ENCODE measurements at places on chromosomes 5 and 9.

DNA sequence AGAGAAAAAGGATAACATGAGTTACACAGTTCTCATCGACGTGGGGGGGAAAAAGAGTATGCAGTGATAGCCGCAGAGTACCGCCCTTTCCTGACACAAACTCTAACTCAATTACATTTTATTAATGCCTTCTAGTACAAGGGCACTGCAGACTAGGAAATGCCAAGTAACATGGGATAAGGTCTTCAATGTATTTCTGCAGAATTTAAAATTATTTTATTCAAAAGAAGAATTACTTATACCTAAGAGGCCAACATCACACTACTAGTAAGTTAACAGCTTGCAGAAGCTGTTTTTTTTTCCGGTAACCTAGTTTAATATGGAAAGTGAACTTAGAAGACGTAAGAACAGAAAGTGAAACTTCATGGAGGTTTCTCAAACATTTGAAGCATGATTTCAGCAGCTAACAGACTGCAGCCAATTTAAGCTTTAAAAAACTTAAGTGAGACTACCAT lies 3.9 kb downstream of the SETX start:
- no peak for DNase-seq

GRCh38 chr9:97703437-97704344 lies 6.6 kb upstream of the XPA start:
- no peak for DNase-seq

- DNase-seq, result no peak
Measured at GRCh38 chr9:34250721-34251120, 71.9 kb downstream of the UBAP1 start.

- DNase-seq, result peak; percentile 46
Measured at GRCh38 chr9:10045598-10045997, 567.2 kb downstream of the PTPRD start.

DNA sequence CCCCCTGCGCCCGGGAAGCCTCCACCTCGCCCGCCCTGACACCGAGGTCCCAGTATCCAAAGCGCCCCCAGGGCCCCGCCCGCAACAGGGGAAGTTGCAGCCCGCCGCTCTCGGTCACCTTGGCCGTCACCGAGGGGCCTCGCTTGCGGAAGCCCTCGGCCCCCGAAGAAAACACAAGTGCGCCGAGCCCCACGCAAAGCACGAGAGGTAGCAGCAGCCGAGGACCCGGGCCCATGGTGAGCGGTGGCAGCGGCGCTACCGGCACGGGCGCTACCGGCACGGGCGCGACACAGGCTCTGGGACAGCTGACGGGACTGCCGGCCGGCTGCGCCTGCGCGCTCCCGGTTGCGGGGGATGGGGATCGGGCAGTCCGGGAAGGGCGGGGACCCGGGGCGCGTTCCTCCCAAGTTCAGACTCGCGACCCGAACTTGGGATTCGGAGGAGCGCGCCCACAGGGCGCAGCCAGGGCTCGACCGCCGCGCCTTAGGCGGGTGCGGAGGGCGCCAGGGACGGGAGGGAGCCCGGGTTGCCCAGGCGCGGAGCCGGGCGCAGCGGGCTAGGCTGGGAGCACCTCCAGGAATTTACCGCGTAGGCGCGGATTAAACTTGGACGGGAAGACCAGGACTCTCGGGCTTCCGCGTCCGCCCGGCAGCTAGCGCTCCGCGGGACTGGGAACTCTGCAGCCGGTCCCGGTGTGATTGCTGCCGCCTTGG lies at the start of gene PPIC:
Gene PPIC (minus strand): TSS at position 335 of the 713 bp plus-strand sequence. CDS start 100 bp downstream, at position 235.
- peak; percentile 85 for DNase-seq

- no peak for DNase-seq
Measured at GRCh38 chr9:111001526-111001925, 36.7 kb downstream of the LPAR1 start.

GRCh38 chr9:83154087-83154736 lies 91.3 kb upstream of the RASEF start:
- DNase-seq, result no peak

DNA sequence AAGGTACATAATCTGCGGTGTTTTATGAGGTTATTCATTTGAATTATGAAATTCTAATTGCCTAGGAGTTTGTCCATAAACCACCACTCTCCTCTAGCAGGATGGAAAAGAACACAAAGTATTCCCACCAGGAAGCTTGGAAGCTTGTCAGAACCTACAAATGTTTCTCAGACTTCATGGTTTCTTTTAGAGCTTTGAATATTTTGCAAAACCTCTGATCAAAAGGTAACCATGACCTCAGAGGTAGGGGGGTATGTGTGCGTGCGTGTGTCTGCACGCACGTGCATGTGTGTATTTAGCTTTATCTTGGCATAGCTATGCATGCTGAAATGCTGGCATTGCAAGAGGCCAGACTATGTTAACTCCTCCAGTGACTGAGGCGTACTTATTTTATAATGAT lies 847.0 kb downstream of the TLE1 start:
- DNase-seq, result no peak

GRCh38 chr5:35813521-35813920 lies 43.2 kb upstream of the IL7R start:
- no peak for DNase-seq

DNA sequence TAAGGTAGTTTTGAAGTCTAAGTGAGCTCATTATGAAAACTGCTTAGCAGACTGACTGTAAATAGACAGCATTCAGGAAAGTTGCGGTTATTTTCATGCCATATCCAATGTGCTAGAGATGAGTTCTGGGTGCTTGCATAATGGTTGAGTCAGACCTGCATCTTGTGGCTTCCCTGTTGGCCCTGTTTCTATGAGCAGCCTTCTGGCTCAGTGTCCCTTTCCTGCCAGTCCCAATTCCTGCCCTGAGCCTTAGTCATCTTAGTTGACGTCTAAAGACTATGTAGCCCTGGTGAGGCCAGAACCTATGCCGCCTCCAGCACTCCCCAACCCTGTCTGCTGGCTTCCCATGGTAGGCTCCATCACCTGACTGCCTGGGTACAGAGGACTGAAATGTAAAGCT lies 76.3 kb upstream of the TNFSF8 start:
- DNase-seq, result no peak

DNA sequence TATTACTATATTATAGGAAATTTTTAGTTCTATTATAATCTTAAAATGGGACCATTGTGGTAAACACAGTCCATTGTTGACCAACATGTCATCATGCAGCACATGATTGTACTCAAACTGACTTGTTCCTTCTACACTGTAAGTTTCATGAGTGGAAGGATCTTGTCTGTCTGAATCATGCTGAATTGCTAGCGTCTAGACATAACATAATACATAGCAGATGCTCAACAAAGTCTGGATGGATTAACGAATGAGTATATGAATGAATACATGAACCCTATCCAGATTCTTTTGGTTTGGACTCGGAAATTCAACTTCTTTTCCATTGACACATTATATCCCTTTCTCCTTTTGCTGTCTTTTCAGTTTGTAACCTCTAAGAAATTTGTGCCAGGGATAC lies 429.2 kb upstream of the SGCD start:
- no peak for DNase-seq

DNA sequence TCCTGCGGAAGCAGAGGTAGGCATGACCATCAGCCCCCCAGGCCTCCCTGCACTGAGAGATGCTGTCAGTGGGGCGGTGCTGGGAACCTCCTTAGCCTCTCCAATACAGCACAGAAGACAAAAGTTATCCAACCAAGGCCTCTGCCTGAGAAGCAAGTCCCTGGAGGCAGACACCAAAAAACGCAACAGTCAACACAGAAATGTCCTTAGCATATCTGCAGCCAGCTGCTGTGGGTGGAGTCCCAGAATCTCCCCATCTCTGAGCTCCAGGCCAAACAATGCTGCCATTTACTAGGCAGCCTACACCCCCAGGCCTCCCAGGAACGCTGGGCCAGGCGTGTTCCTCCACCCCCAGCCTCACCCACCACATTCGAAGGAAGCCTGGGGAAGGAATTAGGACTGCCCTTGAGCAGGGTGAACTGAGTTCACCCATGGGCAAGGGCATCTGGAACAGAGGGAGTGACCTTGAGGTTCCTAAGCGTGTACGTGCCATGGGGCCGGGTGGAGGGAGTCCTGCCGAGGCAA lies 43.7 kb downstream of the STK10 start:
- no peak for DNase-seq

GRCh38 chr9:90979138-90979551 lies 177.5 kb downstream of the SYK start:
- no peak for DNase-seq

DNA sequence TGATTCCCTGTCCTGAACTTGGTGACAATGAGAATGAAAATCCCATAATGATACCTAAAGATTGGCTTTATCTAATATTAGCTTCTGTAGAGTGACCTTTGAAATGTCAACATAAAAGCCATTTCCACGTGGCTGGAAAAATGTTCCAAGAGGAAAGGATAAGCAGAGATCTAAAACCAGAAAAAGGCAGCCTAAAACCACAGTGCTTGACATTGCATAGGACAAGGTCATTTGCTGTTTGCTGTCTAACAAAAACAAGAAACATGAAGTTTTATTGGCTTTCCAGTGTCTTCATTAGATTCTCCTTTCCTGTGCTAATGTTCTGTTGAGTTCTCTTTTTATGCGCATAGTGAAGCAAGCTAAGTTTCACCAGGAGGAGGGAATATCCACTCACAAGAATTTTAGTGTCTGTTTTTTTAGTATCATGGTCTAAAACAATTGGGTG lies 44.6 kb downstream of the CPEB4 start:
- no peak for DNase-seq

GRCh38 chr5:62306323-62306895 lies 403 bp downstream of the KIF2A start:
- DNase-seq, result peak; percentile 69

- DNase-seq, result peak; percentile 32
Measured at GRCh38 chr5:142245786-142246185, 79.0 kb downstream of the SPRY4 start.

GRCh38 chr9:2576631-2577030 lies 45.0 kb upstream of the VLDLR start:
- DNase-seq, result no peak

All from GM23338 (cell line).